ENCODE measurements at places on chromosomes 5 and 9. TPM values are rescaled to one million over a fixed set of nuclear protein-coding genes. Genes with fewer than 3 reads are reported as not detected.

DNA sequence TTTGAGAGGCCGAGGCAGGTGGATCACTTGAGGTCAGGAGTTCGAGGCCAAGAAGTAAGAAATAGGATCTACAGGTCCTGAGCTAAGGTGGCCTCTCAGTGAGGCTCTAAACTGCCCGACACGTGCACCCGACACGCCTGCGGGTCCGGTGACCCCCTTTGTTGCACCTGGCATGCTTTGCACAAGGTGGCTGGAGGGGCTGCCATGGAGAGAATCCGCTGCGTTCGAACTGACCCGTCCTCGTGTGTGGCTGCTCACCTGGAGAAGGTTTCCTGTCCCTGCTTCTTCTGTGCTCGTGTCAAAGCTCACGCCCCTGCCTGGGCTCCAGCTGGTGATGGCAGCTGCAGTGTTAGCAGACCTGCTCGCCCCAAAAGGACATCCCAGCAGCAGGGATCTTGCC, 5.7 kb upstream of the OLFM1 start:
- DNase-seq, result no peak

Gene CBY3
- total RNA-seq, result not detected

- DNase-seq, result no peak
Measured at GRCh38 chr5:72167257-72167656, 60.0 kb downstream of the MAP1B start.

DNA sequence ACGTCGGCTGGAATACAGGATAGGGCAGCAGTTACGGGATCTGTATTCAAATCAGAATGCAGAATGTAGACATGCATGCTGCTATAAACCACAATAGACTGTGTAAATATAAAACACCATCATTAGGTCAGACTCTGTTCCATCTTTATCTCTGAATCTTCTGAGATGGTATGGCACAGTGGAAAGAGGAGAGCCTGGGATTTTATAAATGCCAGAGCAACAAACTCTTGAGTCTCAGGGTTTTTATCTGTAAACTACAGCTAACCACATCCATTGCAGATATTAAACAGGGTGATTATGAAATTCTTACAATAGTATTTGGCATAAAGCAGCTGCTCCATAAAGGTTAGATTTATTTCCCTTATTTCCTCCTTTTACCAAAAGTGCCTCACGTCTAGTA, 108.7 kb downstream of the ZDHHC21 start:
- DNase-seq, result no peak

- peak; percentile 82 for DNase-seq
Measured at GRCh38 chr5:37889612-37890317, 49.9 kb upstream of the GDNF start.

GRCh38 chr9:131169563-131170240, 44.3 kb downstream of the NUP214 start:
- no peak for DNase-seq

DNA sequence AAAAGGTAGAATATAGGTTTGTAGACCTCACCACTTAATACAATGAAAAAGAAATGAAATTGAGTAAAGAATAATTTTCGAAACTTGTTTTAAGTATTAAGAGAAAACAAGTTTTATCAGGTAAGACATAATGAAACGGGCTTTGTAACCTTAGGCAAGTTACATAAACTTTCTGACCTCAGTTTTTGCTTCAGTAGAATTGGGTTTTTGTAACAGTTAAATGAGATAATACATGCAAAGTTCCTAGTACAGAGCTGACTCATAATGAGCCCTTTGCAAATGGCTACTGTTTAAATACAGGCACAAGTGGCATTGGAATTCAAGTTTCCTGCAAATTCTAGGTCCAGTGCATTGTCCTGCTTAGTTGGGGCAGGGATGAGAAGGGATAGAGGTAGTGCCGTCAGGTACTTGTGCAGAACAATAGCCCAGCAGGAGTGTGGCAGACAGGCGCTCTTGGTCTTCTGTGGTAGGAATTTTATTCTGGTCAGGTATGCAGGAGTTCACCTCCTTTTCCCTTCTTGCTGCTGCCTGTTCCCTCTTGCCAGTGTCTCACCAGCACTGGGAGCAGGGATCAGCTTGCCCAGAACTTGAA, 203.8 kb downstream of the PBX3 start:
- DNase-seq, result no peak

All from SK-MEL-5 (cell line).